ENCODE measurements at places on chromosomes 11 and 22. TPM values are rescaled to one million over a fixed set of nuclear protein-coding genes. Genes with fewer than 3 reads are reported as not detected.
A peak's percentile ranks its signal among the peaks of the same experiment; 100 is the strongest.

The MS4A12 gene
- not detected for total RNA-seq

DNA sequence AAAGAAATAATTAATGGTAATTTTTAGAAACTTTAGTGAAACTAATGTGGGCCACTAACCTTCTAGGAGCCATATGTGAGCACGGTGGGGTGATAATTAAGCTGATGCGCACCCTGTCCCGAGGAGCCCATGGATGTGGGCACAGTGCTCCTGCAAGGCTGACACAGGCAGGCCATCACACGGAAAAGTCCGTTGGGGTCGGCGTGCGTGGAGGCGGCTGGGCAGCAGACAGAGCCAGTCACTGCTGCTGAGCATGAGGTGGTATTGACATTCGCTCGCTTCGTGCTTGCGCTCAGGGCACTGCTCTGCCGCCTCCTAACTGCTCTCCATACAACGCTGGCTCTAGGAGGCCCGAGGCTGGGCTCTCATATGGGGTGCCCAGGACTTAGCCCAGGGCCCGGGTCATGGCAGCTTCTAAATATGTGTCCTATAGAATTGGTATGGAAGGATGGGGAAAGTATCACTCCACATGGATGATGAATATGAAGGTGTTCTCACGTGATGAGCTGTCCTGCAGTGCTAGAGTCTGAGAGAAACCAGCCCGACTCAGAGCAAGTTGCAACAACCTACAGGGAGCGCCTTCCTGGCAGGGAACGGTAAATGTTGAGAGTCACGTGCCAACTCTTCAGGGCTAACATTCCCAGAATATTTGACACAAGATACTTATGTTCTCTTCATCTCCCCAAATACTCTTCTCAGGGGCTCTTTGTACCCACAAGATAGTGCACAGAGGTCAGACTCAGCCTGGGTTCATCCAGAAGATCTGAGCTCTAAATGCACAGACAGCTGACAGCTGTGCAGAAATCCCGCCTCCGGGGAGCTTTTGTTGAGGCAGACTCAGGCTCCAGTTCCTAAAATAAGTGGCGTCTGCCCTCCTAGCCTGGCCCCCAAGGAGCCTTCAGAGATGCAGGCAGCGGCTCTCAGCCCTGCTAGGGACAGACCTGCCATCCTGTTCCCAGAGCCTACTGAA, 50.6 kb upstream of the ARFGAP3 start:
- no peak for DNase-seq

The ATP5MG gene
- 81.4 TPM for total RNA-seq

The ARHGAP8 gene
- total RNA-seq, result 10.3 TPM

DNA sequence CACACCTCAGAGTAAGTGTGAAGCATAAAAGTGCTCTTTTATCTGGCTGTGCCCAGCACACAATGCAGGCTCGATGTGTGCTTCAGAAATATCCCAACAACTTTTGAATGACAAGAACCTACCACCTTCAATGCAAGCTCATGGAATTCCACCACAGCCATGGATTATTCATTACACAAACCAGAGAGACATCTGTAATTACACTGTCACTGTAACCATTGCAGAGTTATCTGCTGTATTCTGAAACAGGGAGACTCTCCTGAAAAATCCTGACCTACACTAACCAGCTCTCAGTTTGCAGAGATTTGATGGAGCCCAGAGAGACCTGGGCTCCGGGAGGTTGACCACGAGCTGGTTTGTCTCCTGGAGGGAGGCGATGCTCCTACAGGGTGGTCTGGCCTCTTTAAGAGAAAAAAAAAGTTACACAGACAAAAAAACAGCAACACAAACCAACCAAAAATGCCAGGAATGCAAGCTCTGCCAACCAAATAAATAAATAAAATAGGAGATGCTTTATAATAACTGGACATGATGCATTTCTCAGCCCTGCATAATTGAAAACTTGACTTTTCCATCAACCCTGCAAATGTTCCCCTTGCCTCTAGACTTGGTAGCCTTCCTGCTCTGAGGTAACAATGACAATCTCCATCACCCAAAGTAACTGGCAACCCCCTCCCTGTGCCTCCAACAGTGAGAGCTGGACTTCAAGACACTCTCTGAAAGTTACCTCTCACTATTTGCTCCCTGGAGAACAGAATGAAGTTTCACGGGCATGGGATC, 69.7 kb downstream of the ETS1 start:
- DNase-seq, result no peak

- no peak for DNase-seq
Measured at GRCh38 chr11:2466869-2467694, 22.3 kb downstream of the KCNQ1 start.

The IFITM10 gene
- 0.72 TPM for total RNA-seq

DNA sequence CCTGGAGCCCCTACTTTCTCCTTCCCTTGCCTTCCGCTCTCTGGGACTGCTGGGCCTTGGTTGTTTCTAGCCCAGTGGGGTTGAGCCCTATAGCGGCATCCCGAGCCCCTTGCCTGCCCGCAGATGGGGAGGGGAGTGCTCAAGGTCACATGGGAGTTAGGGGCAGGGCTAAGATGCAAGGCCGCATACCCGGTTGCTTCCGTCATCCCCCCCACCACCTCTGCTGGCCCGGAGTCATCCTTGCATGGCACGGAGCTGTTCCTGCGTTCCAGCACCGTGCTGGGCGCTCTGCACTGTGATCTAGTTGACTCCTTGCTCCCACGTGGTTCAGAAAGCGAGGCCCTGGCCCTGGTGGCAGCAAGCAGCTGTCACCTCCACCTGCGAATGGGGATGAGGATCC, 18.0 kb downstream of the FLRT1 start:
- peak; percentile 51 for DNase-seq

DNA sequence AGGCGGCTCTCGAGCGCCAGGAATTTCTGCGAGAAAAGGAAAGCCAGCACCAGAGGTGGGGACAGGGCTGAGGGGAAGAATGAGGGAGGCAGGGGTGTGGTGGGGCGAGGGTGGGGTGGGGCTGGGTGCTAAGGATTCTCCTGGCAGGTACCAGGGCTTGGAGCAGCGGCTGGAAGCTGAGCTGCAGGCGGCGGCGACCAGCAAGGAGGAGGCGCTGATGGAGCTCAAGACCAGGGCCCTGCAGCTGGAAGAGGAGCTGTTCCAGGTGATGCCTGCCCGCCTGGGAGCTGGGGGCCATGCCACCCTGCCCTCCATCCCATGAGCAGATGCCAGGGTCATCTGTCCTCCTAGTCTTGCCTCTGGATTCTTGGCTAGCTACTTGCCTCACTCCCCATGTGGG, 9.4 kb downstream of the CCDC88B start:
- DNase-seq, result no peak
